Stimulated activated CD4-positive, alpha-beta T cell treated with anti-CD3 and anti-CD28 coated beads, Interleukin-12 subunit alpha, Interleukin-12 subunit beta, amount 100 ng/mL, for 24 hours (primary cell): ENCODE measurements at places on chromosomes 3 and 15.

- no peak for DNase-seq
These were observed 380.4 kb upstream of the PROK2 start for GRCh38 chr3:72165317-72165716.

DNA sequence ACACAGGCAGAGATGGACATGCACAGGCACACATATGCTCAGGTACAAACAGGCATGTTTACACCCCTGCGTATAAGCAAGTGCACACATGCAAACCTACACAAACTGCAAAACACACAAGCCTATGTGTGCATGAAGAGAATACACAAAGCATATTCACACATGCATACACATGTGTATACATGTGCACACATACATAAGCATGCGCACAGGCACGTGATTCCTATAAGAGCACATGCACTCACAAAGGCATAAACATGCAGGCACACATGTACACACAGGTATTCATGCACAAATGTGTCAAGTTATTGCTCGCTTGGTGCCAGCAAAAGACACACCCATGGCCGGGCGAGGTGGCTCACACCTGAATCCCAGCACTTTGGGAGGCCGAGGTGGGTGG, 1.4 kb upstream of the GNAT1 start:
- DNase-seq = no peak

- no peak for DNase-seq
These were observed 26.1 kb downstream of the CHDH start for GRCh38 chr3:53820084-53820483.

- DNase-seq = no peak
These were observed 258.1 kb upstream of the ROPN1 start for GRCh38 chr3:124250053-124250452.

DNA sequence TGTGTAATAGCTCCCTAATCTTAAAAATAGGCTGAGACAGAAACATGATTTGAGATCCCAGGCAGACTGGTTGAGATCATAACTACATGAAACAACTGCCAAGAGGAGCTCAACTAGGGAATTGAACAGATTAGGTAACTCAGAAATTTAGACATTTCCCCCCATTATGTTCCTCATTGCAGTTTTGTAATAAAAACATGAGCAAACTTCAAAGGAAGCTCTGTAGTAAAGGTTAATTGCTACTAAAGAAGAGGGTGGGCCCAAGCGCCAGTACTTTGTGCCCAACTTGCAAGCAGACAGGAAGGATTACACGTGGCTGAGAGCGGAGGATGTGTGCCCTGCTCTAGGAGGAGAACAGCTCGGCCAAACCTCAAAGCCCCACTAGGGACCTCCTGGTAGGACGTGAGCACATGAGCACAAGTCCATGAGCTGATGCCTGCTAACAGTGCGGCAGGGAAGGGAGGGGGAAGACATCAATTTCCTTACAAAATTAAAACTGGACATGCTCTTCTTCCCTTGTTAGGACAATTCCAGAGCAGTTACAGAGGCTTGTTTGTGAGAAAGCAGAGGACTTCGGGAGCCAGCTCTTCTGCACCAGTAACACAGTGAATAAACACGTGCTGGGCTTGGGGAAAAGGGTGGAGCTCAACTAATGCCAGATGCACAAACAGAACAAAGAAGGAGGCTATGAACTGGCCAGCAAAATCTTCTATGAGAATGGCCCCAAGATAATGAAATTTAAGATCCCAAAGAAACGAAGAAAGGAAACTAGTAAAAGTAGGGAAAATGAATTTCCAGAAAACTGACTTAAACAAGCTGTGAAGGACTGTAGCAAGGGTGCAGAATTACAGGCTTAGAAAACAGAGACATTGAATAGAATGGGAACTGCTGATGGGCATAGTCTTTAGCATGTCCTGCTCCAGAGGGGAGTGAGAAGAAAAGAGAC, 275.5 kb downstream of the MECOM start:
- DNase-seq = no peak

DNA sequence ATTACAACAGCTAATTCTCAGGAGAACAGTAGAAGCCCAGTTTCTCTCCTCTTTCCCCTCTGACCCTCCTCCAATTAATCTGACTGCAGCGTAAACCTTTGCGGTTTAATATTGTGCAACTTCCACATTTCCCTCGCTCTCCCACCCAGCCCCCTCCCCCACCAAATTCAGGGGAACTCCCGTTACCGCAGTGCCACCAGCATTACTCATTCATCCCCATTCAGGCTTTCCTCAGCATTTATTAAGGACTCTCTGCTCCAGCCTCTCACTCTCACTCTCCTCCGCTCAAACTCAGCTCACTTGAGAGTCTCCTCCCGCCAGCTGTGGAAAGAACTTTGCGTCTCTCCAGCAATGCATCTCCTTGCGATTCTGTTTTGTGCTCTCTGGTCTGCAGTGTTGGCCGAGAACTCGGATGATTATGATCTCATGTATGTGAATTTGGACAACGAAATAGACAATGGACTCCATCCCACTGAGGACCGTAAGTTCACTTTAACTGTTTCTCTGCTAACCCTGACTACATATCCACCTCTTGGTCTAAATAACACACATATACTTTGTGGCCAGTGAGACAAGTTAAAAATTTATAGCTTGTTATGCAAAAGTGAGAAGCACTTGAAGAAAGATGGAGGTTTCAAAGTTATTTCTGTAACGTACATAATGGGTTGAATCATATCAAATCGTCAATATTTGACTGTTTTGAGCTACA, at the start of gene PTX3:
Gene PTX3, plus strand, starts transcription at position 268 of the 709 bp plus-strand sequence. Its CDS starts 84 bp downstream, at position 352.
- DNase-seq = no peak

DNA sequence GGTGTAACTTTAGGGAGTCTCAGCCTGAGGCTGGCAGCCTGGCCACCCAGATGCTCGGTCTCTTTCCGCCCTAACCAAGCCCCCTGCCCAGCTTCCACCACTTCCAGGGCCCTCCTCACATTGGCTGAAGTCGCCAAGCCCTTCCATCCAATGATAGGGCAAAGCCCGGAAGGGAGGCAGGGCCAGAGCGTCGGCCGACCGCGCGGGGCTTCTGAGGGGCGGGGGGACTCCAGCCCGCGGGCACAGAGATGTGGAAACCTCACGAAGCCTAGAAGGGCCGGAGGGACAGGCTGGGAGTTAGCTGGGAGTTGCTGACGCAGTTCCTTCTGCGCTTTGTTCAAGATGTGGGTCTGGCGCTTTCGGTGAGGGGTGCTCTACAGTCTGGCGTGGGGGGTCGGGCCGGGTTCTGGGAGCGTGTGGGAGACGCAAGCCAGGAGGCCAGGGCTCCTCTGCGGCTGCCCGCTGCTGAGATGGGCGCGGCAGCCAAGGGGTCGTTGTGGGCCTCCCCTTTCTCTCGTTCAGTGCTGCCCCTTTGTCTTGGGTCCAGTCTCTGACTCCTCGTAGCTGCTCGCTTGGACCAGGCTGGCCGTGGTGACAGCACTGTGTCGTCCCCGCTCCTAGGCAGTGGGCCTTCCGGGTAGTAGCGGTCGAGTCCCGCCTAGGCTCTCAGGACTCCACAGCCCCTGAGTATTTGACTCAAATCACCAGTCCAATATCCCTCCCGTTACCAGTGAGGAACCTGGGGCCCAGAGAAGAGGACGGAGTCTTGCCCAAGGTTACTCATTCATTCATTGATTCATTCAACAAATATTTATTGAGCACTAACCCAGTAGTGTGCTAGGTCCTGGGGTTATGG, at the start of gene ZNF660:
Gene ZNF660, plus strand, starts transcription at position 319 of the 856 bp plus-strand sequence. CDS start 9,230 bp downstream, outside the sequence.
- no peak for DNase-seq

- no peak for DNase-seq
These were observed 126.8 kb upstream of the CLSTN2 start for GRCh38 chr3:139808201-139808600.

DNA sequence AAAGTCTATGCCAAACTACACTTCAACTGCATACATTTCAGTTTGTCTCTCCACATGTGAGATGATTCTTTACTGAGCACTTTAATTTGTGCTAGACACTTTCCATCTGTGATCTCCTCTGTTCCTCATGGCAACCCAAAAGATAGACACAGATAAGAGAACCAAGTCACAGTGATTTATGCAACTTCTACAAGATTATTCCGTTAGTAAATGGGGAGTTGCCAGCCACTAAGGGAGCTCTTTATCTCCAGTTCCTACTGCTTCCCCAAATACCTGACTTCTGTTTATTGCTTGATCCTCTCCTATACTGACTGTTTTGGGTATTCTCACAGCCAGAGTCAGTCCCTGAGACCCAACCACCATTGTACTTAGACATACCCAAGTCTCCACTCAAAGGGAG, 24.1 kb upstream of the AKAP13 start:
- no peak for DNase-seq

DNA sequence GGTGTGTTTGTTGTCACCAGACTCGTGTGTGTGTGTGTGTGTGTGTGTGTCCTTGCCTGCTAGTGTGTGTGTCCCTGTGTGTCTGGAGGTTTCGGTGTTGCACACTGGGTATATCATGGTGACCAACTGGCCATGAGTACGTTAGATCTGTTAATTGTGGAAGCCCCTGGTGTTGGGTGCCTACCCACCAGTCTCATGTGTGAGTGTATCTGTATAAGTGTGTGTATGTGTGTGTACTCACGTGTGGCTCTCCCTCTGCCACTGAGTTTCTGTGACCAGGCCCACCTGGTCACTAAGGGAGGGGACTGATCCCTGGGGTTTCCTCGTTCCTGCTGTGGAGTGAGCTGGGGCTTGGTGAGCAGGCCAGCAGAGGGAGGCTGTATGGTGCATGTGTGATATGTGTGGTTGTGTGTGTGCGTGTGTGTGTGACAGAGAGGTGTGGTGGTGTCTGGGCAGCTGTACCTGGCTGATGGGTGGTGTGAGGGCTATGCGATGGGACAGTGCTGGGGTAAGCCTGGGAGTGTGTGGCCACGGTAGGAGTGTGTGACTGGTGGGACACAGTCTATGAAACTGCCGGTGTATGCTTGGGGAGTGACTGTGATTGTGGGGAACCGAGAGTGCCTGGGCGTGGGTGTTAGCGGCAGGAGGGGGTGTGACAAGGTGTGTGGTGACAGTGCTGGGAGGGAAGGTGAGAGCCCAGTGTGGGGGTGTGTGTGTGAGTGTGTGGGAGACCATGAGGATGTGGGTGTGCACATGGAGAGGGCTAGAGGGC, 1.8 kb downstream of the PRKCD start:
- peak; percentile 12 for DNase-seq

DNA sequence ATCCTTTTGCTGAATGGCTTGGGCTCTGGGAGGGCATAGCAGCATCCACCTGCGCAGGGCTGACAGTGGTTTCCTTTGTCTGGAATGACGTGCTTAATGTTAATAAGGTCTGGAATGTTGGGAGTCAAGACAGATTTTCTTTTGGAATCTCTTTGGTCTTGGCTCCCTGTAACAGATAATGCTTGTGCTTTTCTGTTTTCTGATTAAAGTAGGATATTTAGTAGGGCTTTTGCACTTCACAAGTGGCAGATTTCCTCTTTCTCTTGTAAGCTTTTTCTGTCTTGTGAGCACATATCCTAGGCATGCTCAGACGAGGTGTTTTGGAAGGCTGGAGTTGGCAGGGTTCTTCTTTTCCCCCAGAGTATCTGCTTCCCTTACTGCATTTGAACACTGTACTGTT, 189.6 kb downstream of the GHSR start:
- no peak for DNase-seq

DNA sequence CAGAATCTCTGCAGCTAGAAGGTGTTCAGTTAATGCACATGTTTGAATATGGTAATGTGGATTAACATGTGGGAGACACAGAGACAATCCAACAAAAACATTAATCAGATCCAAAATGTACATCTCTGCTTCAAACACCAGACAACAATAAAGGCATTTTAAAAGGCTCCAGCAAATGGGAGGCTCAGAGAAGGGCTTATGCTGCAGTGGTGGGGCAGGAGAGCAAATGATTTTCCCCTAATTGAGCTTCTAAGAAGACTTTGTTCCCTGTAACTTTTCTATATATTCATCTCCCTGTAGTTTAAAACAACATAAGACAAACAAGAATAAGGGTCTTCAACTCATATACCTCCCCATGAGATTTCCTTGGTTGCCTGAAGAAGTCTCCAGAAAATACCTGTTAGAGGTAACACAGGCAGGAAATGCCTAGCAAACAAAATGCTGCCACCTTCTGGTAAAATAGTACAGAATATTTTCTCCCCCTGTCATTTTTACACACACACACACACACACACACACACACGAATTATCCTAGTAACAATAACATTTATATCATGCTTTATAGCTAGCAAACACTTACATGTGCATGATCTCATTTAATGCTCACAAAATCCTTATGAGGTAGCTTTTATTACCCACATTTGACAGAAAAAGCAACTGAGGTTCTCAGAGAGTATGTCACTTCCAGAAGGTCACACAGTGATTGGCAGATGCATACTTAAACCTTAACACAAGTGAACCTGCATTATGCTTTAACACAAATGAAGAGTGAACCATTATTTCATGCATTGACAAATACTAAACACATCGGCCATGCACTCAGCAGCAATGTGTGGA, 123.4 kb upstream of the MB21D2 start:
- DNase-seq = no peak

DNA sequence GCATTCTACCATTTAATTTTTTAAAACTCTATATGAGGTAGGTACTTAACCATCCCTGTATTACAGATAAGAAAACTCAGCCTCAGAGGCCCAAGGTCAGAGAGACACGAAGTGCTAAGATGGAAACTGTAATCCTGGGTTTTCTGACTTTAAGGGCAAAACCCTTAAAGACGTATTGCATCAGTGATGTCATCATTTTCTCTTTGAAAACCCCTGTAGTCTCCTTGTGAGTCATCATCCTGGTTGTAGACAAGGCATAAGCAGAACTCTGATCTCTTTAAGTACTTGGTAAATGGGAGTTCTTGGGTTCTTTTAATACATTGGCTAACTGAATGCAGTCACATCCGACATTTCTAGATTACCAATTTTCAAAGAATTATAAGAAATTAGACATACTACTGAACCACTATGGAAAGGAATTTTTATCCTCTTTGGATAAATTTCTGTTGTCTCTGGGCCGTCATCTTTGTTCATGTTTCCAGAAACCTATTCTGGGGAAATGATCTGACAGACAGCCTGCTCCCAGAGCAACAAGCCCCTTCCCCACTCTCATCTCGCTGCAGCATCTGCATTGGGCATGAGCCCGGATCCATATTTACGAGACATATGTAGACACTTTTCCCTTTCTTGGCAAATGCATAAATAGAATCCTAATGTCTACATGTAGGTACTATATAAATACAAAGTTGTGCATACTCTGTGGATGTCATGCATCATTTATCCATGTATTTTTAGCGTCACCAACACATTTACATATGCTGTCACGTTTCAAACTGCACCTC, 48.7 kb upstream of the MDFIC2 start:
- no peak for DNase-seq

- DNase-seq = no peak
These were observed 89.3 kb downstream of the SLCO3A1 start for GRCh38 chr15:91942720-91943394.

- DNase-seq = no peak
These were observed 109.5 kb downstream of the CGGBP1 start for GRCh38 chr3:87949189-87949878.

GRCh38 chr3:143171141-143171980, 51.8 kb downstream of the CHST2 start:
- no peak for DNase-seq

- DNase-seq = no peak
These were observed 79.4 kb downstream of the LPP start for GRCh38 chr3:188233320-188233719.

GRCh38 chr3:113105966-113106660, 105.2 kb upstream of the BOC start:
- DNase-seq = no peak

GRCh38 chr15:74422265-74422651, 11.5 kb downstream of the SEMA7A start:
- no peak for DNase-seq

GRCh38 chr15:29921130-29921601, 98.9 kb upstream of the TJP1 start:
- no peak for DNase-seq

GRCh38 chr15:65377976-65378366, at the start of gene IGDCC3:
TSS of gene IGDCC3 (minus strand) at chr15:65378002. CDS start at chr15:65377788, 214 bp downstream.
- DNase-seq = no peak
